Progenitor cell of endocrine pancreas (in vitro differentiated cells): ENCODE measurements at places on chromosomes 1 and 21. TPM values are rescaled to one million over a fixed set of nuclear protein-coding genes. Genes with fewer than 3 reads are reported as not detected.
A peak's percentile ranks its signal among the peaks of the same experiment; 100 is the strongest.

- DNase-seq = no peak
Observed at GRCh38 chr1:31215065-31215570, 24.6 kb downstream of the NKAIN1 start.

DNA sequence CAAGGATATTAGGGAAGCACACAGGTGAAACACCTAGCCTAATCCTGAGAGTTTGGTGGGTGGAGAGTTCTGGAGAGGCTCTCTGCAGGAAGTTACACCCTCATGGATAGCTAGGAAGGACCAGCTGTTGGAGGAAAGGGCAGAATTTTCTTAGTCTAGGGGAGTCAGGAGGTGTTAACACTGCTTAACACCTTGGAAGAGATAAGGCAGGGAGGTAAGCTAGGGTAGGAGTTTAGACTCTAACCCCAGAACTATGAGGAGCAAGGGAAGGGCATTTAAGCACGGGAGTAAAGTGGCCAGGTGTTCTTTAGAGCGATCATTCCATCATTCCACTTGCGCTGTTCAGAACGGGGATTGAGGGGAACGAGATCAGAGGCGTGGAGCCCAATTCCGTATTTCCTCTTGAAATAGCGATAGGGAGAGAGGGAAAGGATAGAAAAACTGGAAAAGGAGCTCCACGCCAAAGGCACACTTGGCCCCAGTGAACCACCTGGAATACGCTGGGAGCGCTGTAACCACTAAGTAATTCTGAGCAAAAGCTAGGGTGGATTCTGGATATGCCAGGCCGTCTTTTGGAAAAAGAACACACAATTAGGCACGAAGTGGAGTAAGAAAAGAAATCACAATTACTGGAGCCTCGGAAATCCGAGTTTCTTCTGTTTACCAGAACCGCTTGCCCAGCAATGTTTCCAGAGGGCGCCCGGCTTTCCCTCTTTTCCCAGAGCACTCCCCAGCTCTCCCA is 1.5 kb upstream of the GPR137B start:
- no peak for DNase-seq

DNA sequence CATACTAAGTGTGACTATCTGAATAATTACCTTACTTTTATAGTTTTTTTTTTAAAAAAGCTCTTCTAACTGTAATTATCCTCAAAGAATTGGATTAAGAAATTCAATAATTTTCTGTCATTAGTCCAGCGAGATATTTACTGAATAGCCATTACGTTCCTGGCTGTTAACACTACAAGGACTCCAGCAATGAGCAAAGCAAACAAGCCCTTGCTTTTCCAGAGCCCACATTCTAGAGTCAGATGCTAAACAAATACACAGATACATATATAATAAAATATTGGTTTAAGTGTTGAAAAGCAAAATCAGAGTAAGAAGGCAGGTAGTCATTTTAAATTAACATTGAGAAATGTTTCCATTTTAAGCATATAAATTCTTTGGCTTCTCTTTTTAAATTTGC is 118.4 kb downstream of the ATF6 start:
- DNase-seq = no peak

- no peak for DNase-seq
Observed at GRCh38 chr1:226674892-226675714, 64.0 kb downstream of the ITPKB start.

DNA sequence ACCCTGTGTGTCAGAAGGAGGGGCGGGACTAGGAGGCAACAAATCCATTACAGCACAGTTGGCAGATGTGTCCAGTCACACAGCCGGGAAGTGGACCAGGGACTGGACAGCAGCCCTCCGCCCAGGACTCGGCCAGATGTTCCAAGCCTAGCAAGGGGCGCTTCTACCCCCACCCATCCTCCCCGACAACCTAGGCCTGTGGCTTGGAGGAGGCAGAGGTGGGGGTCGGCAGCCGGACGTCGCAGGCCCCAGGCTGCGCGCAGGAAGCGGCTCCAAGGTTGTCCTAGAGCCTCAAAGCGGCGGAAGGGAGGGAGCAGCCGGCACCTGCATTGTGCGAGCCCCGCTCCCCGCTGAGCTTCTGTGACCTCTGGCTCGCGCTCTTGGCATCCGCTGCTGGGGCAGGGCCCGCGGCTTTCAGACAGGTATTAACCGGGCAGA is 20.6 kb upstream of the MYCL start:
- no peak for DNase-seq

DNA sequence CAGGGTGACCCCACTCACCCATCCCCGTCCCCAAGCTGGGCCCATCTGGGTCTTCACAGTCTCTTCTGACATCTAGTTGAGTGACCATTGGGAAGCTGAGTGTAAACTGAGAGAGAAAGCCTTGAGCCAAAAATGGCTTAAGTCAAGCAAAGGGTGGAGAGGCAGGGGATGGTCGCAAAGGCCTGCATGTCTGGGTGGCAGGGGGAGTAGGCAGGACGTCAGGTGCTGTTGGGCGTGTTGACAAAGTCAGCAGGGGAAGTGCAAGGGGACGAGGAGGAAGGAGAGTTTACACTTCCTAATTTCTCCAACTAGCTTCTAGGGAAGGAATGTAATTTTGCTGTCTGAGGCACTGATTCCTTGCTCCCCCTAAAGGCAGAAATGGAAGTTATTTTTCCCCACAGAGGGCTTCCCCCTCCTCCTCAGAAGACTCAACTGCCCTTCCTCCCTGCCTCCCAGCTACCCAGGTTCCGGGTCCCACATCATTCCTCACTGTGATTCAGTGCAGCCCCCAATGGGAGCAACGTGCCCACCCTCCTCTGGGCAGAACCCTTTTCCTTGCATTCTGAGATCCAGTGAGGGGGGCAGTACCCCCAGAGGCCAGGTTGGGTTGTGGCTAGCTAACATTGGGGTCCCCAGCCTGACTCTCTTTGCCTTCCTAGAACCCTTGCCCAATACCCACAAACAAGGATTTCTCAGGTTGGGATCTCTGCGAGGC is 1.2 kb upstream of the ADORA1 start:
- no peak for DNase-seq

GRCh38 chr1:63636192-63637105 is 43.2 kb downstream of the PGM1 start:
- no peak for DNase-seq

- DNase-seq = no peak
Observed at GRCh38 chr1:188822248-188822647, 1655.4 kb downstream of the BRINP3 start.

DNA sequence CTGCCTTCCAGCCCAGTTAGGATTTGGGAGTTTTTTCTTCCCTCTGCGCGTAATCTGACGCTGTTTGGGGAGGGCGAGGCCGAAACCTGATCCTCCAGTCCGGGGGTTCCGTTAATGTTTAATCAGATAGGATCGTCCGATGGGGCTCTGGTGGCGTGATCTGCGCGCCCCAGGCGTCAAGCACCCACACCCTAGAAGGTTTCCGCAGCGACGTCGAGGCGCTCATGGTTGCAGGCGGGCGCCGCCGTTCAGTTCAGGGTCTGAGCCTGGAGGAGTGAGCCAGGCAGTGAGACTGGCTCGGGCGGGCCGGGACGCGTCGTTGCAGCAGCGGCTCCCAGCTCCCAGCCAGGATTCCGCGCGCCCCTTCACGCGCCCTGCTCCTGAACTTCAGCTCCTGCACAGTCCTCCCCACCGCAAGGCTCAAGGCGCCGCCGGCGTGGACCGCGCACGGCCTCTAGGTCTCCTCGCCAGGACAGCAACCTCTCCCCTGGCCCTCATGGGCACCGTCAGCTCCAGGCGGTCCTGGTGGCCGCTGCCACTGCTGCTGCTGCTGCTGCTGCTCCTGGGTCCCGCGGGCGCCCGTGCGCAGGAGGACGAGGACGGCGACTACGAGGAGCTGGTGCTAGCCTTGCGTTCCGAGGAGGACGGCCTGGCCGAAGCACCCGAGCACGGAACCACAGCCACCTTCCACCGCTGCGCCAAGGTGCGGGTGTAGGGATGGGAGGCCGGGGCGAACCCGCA is at the start of gene PCSK9:
Gene PCSK9 (plus strand): TSS at position 207 of the 741 bp plus-strand sequence. CDS start 290 bp downstream, at position 497.
- peak; percentile 43 for DNase-seq

DNA sequence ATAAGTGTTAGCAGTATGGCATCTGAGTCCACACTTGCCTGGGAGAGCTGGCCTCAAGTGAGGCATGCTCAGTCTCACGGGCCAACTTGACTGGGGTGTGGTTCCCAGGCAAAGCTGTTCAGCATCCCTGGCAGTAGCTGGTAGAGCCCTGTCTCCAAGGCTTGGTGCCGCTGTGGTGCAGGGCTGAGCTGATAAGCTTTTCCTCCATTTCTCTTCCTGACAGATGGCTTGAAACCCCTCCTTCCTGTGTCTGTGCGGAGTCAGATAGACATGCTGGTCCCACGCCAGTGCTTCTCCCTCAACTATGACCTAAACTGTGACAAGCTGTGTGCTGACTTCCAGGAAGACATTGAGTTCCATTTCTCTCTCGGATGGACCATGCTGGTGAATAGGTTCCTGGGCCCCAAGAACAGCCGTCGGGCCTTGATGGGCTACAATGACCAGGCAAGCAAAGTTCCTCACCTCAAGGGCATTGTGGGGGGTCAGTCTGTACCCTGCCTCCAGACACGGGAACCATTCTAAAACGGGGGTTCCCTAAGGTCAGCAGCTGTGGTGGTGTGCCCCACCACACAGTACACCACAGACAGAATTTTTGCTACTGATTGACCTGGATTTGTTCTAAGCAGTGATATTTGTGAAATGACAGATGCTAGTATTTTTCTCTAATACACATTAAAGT is 13.7 kb upstream of the MIIP start:
- DNase-seq = no peak

DNA sequence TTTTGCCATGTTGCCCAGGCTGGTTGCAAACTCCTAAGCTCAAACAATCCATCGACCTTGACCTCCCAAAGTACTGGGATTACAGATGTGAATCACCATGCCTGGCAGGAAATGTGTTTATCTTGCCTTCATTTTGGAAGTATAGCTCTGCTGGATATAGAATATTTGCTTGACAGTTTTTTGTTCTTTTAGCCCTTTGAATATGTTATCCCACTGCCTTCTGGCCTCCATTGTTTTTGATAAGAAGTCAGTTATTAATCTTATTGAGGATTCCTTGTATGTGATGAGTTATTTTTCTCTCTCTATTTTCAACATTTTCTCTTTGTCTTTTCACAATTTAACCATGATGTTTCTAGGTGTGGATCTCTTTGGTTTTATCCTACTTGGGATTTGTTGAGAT is 112.9 kb upstream of the RAB3GAP2 start:
- DNase-seq = no peak

GRCh38 chr1:228882771-228883450 is 147.6 kb downstream of the RHOU start:
- DNase-seq = no peak

- no peak for DNase-seq
Observed at GRCh38 chr21:17786071-17786850, 32.9 kb downstream of the C21orf91 start.

DNA sequence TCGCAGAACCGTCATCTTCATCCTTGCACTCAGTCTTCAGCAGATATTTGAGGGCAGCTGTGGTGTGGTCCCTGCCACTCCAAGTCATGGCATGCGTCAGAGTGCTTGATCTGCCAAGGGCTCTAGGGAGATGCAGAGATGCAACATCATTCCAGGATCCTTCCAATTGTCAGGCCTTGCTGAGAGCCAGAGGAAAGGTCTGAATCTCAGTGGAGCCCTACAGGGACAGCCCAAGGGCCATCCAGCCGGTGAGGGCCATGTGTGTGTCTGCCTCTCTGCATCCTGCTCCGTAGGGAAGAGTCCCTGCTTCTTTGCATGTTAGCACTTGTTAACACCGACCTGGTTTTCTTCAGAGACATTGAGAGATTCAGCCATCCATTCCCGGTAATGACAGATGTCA is 17.6 kb downstream of the MAPKAPK2 start:
- DNase-seq = no peak

- no peak for DNase-seq
Observed at GRCh38 chr1:180197231-180197630, 32.8 kb upstream of the LHX4 start.

DNA sequence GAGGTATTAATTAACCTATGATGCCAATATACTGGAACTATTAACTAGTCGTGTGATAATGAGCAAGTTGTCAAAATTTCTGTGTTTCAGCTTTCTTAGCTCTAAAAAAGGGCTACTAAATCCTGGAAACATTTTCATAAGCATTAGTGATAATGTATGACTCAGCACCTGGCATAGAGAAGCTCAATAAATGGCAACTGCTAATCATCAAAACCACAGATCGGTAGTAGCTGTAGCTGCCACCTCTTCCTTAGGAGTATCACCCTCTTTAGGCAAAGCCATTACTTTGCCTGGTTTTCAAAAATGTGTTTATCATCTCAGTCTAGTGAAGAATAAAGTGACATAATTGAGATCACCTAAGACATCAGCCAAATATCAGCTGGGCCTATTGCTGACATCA is 75.5 kb downstream of the TPR start:
- no peak for DNase-seq

- DNase-seq = no peak
Observed at GRCh38 chr1:52651904-52652303, 18.9 kb downstream of the SHISAL2A start.

DNA sequence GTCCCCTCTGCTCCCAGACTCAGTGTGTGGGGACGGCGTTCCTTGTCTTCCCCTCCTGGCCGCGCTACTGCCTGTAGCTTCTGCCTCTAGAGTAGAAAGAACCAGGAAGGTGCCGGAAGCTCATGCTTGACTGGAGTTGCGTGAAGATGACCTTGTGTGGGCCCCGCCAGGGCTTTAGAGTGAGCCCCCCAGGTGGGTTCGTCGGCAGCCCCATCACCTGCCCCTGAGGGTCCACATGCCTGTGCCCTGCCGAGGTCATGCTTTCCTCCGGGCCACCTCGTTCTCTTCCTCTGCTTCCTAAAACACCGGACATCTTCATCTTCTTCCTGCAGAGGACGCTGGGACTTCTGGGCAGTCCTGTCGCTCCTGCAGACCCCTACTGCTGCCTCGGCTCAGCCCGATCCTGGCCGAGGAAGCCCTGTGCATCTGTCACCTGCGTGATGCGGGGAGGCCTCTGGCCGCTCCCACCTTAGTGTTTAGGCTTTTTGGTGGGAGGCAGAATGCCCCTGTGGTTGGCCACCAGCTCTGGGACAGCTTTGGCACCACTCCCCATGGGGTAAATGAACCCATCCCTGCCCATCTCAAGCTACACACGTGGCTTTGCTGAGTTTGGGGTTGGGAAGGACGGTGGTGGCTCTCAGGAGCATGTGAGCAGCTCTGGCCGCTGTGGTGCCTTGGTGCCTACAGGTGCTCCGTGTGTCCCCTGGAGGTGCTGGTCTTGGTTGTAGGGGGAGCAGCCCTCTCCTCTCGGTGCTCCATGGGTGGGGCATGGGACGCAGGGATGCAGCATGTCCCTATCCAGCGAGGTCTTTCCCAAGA is 12.3 kb downstream of the OBSCN start:
- DNase-seq = no peak

IFT25 gene
- 35.4 and 39.2 TPM in 2 replicates for total RNA-seq

HPDL gene
- total RNA-seq = 2.4 and 3.6 TPM in 2 replicates

CELF3 gene
- 20.0 and 22.6 TPM in 2 replicates for total RNA-seq

KIF14 gene
- total RNA-seq = 7.8 and 7.9 TPM in 2 replicates

SLC9A1 gene
- total RNA-seq = 19.6 and 23.3 TPM in 2 replicates

NBPF8 gene
- 16.6 and 19.6 TPM in 2 replicates for total RNA-seq

FCRL4 gene
- not detected in 2 replicates for total RNA-seq

HMCN1 gene
- 3.4 and 5.6 TPM in 2 replicates for total RNA-seq

COL6A2 gene
- 32.0 and 38.6 TPM in 2 replicates for total RNA-seq

HTR6 gene
- not detected in 2 replicates for total RNA-seq
